Bronchial epithelial cell (primary cell): ENCODE measurements at places on chromosomes 13 and 19. TPM values are rescaled to one million over a fixed set of nuclear protein-coding genes. Genes with fewer than 3 reads are reported as not detected.

DNA sequence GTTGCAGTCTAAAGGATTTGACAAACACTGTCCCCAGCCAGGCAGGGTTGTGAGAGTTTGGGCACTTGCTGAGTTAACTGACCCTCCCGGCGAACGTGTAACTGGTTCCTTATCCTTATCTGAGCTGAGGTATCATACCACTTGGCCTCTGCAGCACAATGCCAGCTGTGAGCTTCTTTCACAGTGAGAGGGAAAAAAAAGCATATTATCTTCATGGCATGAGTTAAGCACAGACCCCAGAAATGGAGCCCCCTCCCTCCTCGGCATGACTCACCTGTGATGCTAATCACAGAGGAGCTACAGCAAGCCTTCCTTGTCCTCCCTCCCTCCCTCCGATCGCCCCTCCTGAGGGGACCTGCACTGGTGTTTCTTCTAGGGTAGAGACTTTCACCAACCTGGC, 60.5 kb downstream of the EFNB2 start:
- DNase-seq: no peak

Gene CDK8
- total RNA-seq: 19.0 and 21.1 TPM in 2 replicates

DNA sequence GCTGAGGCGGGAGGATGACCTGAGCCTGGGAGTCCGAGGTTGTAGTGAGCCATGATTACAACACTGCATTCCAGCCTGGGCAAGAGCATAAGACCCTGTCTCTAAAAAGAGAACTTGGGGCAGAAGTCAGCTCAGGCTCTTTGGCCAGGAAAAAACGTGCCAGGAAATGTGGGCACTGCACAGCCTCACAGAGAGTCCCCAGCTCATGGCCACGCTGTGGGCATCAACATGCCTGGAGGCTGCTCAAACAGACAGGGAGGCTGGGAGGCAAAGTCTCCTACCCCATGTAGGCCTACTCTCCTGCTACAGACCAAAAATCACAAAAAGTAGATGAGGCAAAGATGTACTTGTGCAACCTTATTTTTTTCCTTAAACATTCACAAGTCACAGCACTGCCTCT, 49.4 kb downstream of the PEPD start:
- no peak for DNase-seq

Gene CASP14
- total RNA-seq: not detected in 2 replicates

- no peak for DNase-seq
Measured at GRCh38 chr13:94710065-94710781, 2.1 kb downstream of the SOX21 start.

GRCh38 chr13:95160112-95160906, 140.9 kb downstream of the ABCC4 start:
- DNase-seq: peak; percentile 55

- DNase-seq: no peak
Measured at GRCh38 chr19:49210108-49210900, 52.7 kb downstream of the TRPM4 start.

DNA sequence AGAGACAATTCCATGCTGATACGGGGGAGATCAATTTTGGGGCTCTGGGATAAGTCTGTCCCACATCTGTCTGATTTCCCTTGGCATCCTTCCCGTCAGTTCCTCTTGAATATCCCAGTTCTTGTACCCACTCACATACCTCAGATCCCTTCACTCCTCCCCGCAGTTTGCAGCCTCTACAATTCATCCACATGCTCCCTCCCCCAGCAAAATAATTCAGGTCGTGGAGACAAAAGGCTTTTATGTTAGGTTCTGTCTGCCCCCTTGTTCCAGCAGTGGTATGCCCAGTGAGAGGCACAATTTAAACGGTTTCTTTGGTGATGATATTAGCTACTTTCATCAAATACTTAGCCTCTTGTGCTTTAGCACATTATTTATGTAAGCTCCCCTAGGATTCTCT, 9.6 kb downstream of the RPS16 start:
- no peak for DNase-seq

DNA sequence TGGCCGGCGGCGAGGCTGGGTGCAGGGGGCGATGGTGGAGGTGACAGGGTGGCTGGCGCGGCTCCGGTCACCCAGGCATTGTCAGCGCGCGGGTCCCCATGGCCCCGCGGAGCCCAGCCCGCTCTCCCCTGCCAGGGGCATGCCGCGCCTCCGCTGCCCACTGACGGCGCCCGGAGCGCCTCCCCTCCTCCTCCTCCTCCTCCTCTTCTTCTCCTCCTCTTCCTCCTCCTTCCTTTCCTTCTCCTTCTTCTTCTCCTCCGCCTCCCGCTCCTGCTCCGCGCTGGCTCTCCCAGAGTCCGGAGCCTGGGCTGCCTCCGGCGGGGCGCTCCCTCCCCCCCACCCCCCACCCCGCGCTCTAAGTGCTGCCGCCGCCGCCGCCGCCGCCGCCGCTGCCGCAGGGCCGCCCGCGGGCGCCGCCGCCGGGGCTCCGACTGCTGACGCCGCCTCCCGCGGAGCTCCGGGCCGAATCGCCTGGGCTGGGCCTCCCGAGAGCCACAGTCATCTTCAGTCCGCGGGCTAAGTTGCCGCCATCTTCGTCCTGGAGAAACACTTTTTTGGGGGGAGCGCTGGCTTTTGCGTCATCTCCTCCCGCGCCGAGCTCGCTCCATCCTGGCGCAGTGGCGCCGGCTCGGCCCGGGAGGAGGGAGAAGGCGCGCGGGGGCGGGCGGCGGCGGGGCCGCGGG, 348.3 kb downstream of the LIG4 start:
- no peak for DNase-seq

Gene SIGLEC12
- not detected in 2 replicates for total RNA-seq

Gene TJP3
- total RNA-seq: 2.1 and 5.0 TPM in 2 replicates

DNA sequence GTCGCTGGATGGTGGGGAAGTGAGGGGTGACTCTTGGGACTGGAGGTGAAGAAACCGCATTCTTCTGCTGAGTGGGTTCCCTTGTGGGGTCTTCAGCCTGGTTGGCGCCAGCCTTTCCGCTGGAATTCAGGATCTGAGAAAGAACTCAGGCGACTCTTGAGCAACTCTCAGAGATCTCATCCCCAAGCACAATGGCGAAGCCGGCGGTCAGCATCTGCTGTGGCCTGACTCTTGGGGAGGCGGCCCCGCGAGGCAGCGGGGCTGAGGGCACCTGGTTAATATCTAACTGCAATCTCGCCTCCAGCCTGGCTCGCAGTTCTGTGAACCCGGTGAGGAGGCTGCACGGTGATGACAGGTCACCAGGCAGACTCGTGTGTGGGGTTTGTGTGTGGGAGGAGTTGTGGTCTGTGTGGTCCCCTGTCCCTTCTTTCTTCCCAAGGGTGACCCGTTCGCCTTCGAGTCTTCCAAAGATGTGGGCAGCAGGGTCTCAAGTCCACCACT, 883 bp downstream of the ZNF441 start:
- peak; percentile 10 for DNase-seq

GRCh38 chr19:6014551-6015135, 36.7 kb upstream of the RANBP3 start:
- DNase-seq: no peak

DNA sequence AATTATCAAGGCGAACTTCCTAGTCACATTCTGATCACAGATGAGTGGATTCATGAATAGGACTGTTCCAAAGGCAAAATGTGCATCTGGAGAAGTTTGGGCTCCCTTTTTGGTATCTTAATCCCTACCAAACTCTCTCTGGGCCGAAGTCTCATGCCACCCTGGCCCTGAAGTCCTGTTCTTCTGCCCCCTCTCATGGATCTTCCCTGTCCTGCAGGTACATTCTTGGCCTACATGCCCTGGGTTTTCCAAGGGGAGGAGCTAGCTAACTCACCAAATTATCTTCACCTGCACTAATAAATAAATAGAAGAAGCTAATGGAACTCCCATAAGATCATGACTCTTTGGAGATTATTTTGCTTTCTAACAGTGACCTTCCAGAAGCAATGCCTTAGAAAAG, 50.3 kb downstream of the SERTM1 start:
- no peak for DNase-seq

Gene SOX1
- not detected in 2 replicates for total RNA-seq

- no peak for DNase-seq
Measured at GRCh38 chr13:78465250-78465649, 138.1 kb downstream of the POU4F1 start.

Gene IGSF23
- not detected in 2 replicates for total RNA-seq

DNA sequence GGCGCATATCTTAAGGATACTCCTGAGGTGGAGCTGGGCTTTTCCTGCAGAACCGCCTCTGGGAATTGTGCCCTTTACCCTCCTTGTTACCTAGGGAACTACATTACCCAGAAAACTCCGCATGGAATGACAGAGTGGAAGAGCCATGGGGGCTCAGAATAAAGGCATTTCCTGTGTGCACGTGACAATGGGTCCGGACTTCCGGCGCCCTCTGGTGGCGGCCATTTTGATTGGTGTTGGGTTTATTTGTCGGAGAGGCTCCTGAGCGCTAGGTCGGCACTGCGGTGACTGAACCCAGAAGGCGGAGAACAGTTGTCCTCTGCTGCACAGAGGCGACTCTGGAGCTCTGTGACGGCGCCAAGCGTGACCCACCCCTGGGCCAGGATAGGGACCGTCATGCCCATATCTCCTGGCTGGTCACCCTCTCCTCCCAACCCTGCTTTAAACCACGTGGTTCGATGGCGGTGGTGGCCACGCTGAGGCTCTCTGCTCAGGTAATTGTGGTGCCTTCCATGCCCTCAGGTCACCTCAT, at the start of gene ZNF587B:
Gene ZNF587B, plus strand, starts transcription at position 229 of the 532 bp plus-strand sequence. Its CDS starts 230 bp downstream, at position 459.
- DNase-seq: peak; percentile 78

GRCh38 chr13:32731576-32731975, 145.3 kb downstream of the PDS5B start:
- peak; percentile 67 for DNase-seq

DNA sequence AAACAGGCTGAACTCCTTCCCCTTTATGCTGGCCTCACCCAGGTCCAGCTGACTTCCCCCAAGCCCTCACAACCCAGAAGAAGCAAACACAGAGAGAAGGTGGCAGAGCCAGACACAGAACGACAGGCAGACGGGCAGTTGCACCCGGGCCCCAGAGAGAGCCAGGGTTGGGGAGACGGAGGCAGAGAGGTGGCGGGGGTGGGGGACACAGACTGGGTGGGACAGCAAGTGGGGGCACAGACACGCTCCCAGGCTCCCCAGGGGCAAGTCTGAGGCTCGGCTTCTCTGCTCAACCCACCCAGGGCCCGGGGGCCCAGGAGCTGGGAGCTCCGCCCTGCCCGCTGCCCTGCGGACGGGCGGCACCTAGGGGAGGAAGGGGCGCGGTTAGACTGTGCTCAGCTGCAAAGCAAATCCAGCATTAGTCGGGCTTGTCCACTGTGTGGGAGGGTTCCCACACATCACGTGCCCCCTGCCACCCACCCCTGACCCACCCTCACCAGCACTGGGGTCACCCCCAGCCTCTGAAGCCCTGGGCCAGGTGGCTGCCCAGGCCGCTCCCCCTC, 31.3 kb upstream of the ASF1B start:
- DNase-seq: no peak

Gene ZNF526
- 7.8 and 11.1 TPM in 2 replicates for total RNA-seq

GRCh38 chr19:19594381-19594780, 24.1 kb downstream of the PBX4 start:
- DNase-seq: no peak
